ENCODE measurements at places on chromosomes 13 and 19.

GRCh38 chr19:50658441-50659317 is 9.4 kb downstream of the C19orf81 start:
- DNase-seq, result no peak

- no peak for DNase-seq
These were observed 595 bp downstream of the TLE2 start for GRCh38 chr19:3028305-3029064.

DNA sequence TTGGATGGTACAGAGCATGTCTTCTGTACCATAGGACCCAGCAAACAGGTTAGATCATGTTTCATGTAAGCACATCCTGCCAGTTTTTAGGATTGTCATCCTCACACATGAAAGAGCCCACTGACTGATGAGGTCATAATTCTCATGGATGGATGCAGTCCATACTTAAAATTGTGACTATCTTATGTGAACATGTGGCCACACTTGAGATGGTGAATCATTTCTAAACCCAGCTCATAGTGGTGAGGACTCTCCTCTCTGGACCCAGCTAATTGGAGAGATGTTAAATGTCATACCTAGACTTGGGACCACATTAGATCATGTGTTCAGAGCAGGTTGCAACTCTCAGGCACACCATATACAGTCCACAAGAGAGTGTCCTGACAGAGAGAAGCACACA is 24.8 kb upstream of the ZNF254 start:
- no peak for DNase-seq

- DNase-seq, result no peak
These were observed 913.5 kb upstream of the ATXN8OS start for GRCh38 chr13:69194130-69194529.

DNA sequence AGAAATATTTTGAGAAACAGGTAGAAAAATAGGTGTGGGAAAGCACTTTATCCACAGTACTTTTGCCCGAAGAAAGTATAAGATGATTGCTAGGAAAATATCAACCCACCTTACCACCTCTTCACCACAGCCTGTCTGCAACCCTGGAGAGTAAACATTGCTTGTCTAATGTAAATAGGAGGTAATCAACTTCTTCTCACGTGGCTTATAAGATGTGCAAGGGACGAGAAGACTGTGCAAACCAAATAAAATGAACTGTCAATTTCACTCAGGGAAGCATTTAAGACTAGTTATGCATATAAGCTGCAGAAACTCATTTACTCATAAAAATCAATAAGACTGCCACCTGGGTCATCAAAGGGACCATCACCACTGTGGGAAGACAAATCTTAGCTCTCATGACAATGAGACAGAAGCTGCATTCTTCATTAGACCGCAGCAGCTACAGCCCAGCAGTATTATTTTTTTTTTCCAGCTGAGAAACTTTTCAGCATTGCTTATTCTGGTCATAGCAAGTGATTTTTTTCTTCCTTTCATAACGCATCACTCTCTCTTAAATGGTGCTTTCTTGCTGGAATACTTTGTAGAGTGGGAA is 807.7 kb upstream of the GPC6 start:
- DNase-seq, result no peak

Measured in NCI-H2029 (cell line).